ENCODE measurements at places on chromosomes 2 and 18. TPM values are rescaled to one million over a fixed set of nuclear protein-coding genes. Genes with fewer than 3 reads are reported as not detected.
A peak's percentile ranks its signal among the peaks of the same experiment; 100 is the strongest.

- no peak for DNase-seq
These were observed 35.0 kb upstream of the AGAP1 start for GRCh38 chr2:235458839-235459273.

GRCh38 chr18:49177812-49178211 is 227.0 kb upstream of the SMAD7 start:
- no peak for DNase-seq

DNA sequence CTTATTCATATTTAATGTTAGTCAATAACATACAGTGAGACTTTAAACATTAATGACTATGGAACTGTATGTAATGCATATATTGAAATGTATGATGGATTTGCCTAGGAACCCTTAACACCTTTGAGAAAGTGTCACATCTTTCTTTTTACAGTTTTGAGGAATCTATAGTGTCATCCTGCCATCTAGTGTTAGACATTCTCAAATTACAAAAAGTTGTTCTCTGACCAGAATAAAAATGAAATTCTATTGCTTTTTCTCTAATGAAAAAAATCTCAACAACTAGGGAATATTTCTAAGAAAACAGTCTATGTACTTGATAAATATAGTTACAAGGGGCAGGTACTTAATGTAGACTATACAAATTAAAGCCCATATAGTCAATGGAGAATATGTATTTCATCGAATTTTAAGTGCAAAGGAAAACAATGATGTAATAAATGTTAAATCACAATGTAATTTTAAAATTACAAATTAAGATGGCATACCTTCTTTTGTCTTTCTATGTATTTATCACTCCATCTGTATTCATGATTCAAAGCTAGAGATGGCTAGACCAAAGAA is 5.1 kb upstream of the CALCRL start:
- peak; percentile 54 for DNase-seq

DNA sequence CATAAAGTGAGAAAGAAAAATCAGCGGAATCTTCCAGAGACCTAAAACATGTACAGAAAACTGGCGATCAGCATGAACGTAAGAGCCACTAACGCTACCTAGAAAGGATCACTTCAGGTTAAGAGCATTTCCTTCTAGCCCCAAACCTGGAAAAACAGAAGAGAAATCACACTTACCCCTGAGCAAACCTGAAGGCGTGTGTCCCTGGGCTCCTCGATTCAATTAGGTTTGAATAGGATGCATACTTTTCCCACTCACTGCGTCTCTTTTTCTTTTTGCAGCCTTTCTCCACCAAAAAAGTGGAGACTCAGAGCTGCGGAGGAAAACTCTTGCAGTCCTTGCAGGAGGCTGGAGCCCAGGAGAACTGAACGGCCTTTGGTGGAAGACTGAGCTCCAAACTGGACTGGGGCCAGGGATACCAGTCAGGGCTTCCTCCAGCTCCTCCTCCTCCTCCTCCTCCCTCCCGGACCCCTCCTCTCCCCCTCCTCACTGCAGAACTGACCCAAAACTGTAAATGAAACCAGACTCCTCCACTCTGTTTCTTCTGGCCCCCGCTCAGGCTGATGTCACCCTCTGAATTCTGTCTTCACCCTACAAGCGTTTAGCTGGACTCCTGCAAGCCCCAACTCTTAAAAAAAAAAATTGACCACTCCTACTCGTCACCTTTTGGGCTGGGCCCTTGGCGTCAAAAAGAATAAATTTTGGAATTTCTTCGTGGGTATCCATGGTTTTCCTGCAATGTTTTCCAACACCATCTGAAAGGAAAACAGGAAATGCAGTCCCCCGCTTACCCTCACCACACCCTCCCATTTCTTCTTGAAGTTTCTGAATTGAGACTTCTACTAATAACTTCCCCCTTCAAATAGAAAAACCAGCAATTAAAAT is at the start of gene COL6A3:
TSS of gene COL6A3 (minus strand) at position 388 of the 885 bp plus-strand sequence. CDS start 17,347 bp downstream, outside the sequence.
- peak; percentile 97 for DNase-seq

- no peak for DNase-seq
These were observed 77.1 kb downstream of the CYRIA start for GRCh38 chr2:16588565-16588964.

DNA sequence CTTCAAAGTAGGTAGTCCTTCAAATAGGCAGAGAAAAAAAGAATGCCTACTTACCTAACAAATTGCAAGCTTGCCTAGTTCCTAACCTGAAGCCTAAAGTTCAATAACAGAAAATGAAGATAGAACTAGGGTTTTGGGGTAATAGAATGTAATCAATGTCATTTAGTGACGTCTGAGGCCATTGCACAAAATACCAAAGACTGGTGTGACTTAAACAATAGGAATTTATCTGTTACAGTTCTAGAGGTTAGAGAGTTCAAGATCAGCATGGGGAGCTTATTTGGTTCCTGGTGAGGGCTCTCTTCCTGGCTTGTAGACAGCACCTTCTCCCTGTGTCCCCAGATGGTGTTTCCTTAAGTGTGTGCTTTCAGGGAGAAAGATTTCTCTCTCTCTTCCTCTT is 4.7 kb upstream of the NPC1 start:
- DNase-seq = no peak

DNA sequence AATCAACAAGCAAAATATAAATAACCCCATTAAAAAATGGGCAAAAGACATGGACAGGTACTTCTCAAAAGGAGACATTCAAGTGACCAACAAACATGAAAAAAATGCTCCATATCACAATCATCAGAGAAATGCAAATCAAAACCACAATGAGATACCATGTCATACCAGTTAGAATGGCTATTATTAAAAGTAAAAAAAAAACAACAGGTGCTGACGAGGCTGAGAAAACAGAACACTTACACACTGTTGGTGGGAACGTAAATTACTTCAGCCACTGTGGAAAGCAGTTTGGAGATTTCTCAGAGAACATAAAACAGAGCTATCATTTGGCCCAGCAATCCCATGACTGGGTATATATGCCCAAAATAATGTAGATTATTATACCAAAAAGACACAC is 69.1 kb downstream of the CWC22 start:
- DNase-seq = no peak

DNA sequence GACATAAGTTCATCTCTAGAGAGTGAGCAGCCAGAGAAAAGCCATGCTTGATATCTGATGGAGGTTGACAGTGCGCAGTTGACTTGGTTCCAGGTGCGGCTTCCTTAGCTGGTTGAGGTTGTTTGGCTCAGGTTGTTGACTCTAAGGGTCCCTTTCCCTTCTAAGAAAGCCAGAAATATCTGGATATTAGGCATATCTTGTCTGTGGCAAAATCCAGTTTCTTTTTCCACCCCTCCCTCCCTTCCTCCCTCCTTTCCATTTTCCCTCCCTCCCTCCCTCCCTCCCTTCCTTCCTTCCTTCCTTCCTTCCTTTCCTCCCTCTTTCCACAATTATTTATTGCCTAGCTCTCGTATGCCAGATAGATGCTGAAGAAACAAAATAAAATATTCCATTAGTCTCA is 82.6 kb upstream of the TNP1 start:
- DNase-seq = no peak

EMILIN2 gene
- 38.5 TPM for polyA plus RNA-seq

SPC25 gene
- polyA plus RNA-seq = 12.1 TPM

ACVR1C gene
- polyA plus RNA-seq = 0.27 TPM
